Esophagus squamous epithelium (tissue), 5 donors: ENCODE measurements at places on chromosomes 7 and 10.

DNA sequence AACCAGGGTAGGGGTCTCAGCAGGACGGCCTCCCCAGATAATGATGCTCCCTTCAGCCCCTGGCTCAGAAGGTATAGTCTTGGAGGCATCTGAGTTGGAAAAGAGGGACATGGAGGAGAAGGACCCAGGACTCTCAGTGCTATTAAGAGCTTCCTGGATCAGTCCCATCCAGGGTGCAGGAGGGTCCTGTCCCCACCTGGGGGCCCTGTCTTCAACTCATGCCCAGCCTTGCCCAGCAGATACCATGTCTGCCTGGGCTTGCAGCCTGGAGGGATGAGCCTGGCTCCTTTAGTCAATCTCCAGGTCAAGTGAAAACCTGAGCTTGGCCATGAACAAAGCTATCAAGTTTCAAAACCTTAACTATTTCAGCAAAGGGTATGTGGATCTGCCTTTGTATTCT is 67.6 kb downstream of the PRTFDC1 start:
- no peak for DNase-seq

- no peak for DNase-seq
These were observed 160.4 kb downstream of the HDAC9 start for GRCh38 chr7:18655912-18656311.

GRCh38 chr7:151756076-151756731 is 120.7 kb downstream of the PRKAG2 start:
- no peak for DNase-seq

- no peak for DNase-seq
These were observed 13.2 kb downstream of the NUDCD3 start for GRCh38 chr7:44477063-44477830.

DNA sequence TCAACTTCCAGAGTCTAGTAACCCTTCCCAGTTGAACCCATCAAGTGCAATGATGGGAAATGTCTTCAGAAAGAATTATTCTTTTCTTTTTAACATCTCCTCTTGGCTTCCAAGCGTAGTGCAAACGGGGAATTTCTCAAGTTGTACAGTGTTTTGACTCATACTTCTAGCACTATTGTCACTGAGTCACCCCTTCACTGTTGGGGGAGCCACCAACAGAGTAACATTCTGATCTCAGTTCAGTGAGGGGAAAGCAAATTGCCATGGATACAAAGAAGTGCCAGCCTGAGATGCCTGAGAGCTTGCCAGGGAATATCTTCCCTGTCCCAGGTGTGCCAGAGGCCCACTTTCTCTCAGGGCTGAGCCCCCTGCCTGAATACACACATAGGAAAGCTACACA is 31.0 kb downstream of the CYP3A5 start:
- DNase-seq = no peak

- no peak for DNase-seq
These were observed 214.8 kb downstream of the CNTNAP2 start for GRCh38 chr7:146331369-146331768.

- no peak for DNase-seq
These were observed 31.2 kb upstream of the IKZF1 start for GRCh38 chr7:50273301-50273700.

GRCh38 chr7:134685250-134685649 is 38.6 kb downstream of the BPGM start:
- no peak for DNase-seq

- no peak for DNase-seq
These were observed 2.1 kb downstream of the CAV2 start for GRCh38 chr7:116501425-116502167.

- no peak for DNase-seq
These were observed 69.0 kb downstream of the CREB5 start for GRCh38 chr7:28481091-28481926.

DNA sequence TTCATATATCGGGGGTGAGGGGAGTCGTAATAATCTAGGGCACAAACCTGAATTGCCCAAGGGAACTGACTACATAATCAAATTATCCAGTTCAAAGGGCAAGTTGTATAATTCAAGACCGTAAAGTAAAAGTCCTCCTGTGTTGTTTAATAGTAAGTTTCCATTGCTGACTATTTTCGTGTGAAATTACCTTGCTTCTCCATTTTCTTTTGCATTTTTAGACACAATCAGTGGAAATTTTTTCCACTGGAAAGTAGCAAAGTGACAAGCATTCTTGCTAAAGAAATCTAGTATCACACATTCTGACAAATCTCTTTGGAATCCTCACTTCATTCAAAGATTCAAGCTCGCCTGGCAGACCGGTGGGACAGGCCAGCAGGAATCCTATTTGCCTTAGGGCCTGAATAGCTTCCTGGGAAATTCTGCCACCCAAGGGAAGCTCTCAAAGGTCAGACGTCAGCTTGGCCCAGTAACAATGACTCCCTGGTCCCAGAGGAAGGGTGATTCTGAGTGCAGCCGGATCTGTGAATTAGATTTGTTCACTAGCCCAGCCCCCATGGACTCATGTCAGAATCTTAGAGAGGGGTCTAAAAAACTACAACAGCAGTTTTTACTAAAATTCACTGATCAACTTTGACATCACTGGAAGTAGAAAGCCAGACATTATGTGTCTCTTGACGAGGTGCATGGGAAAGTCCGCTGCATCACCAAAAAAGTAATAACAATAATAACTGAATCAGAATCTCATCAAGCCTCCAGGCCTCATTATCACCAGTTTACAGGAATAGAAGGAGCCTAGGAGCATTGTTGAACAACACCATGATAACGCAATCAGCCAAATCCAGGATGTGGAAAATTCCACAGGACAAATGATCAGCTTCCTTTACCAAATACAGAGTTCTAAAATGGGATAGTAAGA is 161.0 kb downstream of the SKIDA1 start:
- DNase-seq = no peak

DNA sequence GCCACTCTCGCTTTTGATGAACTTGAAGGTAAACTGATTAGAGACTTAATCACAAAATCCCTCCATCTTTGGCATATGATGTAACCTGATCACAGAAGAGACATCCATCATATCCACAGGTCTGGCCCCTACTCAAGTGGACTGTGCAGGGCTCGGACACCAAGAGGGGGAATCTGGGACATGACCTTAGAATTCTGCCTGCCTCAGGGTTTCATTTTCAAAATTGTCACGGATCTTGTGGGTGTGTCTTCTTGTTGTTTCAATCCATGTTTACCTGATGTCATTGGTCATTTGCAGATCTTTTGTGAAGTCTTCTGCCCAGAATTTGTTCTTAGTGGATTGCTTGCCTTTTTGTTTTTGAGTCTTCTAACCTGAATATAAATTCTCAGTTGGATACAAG is 5.9 kb upstream of the ARMS2 start:
- no peak for DNase-seq

GRCh38 chr10:930625-931325 is 730 bp downstream of the LARP4B start:
- DNase-seq = no peak

DNA sequence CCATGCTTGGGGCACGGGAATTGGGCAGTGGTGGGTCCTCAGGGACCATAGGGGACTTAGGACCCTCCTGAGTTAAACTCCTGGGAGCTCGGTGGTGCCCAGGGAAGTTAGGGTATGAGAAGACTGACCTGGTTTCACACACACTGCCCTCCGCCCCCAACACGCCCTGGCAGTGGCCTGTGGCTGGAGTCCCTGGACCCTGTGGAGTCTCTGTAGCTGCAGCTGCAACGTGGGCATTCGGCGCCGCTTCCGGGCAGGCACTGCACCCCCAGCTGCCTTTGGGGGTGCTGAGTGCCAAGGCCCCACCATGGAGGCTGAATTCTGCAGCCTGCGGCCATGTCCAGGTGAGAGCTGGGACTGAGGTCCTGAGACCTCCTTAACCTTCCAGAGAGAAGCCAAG is 29.9 kb upstream of the ZNF862 start:
- no peak for DNase-seq

- DNase-seq = no peak
These were observed 30.2 kb downstream of the TAS2R16 start for GRCh38 chr7:122965306-122965705.

- DNase-seq = no peak
These were observed 588 bp downstream of the GET4 start for GRCh38 chr7:876972-877311.

DNA sequence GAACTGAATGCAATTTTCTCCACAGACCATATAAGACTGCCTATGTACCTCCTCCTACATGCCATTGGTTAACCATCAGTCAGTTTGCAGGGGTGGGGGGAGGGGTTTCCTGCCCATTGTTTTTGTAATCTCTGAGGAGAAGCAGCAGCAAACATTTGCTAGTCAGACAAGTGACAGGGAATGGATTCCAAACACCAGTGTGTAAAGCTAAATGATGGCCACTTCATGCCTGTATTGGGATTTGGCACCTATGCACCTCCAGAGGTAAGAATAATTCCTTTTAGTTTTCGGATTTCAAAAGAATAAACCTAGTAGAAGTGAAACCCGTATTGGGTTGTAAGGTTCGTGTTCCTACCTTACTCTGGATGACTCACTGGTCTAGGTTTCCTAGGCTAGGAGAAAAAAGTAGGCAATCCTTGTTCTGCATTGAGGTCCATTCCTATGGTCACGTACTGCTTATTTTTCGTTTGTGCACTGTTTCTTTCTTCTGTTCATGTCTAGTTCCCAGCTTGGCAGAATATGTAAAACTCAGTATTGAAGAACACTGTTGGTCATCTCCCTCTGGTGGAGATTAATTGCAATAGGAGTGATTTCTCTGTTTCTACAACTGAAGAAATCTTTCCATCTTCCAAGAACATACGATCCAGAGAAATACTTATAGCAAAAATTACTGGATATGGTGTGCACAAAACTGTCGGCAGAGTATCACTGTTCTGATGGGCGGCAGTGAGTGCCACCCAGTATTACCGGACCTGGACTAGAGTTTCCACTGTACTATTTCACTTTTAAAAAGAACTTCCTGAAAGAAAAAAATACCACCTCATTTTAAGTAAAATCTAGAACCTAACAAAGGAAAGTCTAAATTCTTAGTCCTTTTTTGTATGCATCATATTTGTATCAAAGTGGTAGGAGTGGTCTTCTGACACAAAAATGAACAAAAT is at the start of gene AKR1C3:
AKR1C3 (plus strand) TSS at position 150 of the 941 bp plus-strand sequence; CDS start at position 181, 31 bp downstream.
- no peak for DNase-seq

DNA sequence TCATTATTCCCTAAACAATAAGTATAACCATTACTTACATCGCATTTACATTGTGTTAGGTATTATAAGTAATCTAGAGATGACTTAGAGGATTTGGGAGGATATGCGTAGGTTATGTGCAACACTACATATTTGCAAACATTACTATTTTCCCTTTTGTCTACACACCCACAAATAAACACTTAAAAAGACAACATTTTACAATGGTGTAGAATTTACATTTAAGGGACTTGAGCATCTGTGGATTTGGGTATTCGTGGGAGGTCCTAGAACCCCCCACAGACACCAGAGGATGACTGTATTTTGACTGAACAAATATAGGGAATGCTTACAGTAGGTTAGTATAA is 220.2 kb upstream of the MYO3A start:
- DNase-seq = no peak

DNA sequence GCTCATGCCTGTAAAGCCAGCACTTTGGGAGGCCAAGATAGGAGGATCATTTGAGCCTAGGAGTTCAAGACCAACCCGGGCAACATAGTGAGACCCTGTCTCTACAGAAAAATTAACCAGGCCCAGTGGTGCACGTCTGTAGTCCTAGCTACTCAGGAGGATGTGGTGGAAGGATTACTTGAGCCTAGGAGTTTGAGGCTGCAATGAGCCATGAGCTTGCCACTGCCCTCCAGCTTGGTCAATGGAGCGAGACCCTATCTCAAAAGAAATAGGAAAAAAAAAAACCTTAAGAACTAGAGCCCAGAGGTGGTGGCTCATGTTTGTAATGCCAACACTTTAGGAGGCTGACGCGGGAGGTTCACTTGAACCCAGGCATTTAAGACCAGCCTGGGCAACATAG is 2.2 kb downstream of the STRA8 start:
- no peak for DNase-seq

- no peak for DNase-seq
These were observed 5.2 kb downstream of the FAM133B start for GRCh38 chr7:92584953-92585352.

- DNase-seq = no peak
These were observed 4.3 kb upstream of the SLC29A3 start for GRCh38 chr10:71314694-71315225.

DNA sequence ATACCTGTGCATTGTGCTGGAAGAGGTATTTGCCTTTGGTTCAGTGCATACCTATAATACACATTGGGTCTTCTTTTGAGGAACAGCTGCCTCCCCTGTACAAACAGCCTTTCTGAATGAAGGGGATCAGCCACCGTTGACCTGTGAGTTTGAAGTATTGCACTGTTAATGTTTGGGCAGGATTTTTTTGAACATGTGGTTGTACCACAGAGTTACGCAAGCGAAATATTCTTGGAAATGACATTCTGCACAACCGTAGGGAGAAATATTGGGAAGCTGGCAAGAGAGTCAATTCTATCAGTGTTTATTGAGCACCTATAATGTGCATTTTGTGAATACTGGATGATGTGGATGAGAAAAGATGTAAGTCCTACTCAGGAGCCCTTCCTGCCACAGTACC is 270.6 kb downstream of the AUTS2 start:
- no peak for DNase-seq

DNA sequence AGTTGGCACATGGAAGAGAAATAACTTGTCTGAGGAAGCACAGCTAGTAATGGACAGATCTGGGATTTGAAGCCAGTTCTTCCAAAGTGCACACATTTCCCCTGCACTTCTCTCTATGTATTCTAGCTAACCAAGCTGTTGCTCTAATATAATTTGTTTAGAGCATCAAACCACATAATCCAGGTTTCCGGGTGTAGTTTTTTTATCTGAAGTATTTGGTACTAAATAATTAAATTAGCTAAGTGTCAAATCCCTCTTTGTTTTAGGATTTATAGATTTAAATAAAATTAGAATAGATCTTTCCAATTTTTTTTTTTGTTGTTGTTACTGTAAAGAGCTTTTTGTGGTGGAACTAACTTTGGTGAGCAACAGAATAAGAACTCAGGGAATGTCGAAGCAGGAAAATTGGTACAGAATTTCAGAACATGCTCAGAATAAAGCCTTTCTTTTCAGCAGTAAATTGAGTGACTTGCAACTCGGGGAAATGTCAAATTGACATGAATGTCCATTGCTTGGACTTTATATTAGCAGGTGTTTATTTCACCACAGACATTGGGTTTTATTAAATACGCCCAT is 33.7 kb downstream of the CAMK1D start:
- DNase-seq = no peak
